Left ventricle myocardium superior (tissue), 1 donor: ENCODE measurements at places on chromosomes 6 and 20.

- DNase-seq: no peak
Measured at GRCh38 chr6:91694016-91694654, 1107.3 kb upstream of the MAP3K7 start.

DNA sequence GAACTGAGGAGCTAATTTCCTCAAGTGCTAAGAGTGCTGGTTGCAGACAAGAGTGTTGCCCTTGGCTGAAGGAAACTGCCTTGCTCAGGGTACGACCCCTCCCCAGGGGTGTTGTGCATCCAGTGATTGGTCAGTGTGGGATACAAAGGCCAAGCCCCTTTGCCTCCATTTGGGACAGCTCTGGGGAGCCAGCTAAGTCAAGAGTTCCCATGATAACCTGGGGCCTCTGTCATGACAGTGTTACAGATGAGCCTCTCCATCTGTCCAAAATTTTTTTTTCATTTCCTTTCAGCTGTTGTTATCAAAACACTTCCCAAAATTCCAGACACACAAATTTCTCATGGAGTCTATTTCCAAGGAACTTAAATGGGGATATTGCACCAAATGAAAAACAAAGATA, 93.3 kb downstream of the HS3ST5 start:
- DNase-seq: no peak

DNA sequence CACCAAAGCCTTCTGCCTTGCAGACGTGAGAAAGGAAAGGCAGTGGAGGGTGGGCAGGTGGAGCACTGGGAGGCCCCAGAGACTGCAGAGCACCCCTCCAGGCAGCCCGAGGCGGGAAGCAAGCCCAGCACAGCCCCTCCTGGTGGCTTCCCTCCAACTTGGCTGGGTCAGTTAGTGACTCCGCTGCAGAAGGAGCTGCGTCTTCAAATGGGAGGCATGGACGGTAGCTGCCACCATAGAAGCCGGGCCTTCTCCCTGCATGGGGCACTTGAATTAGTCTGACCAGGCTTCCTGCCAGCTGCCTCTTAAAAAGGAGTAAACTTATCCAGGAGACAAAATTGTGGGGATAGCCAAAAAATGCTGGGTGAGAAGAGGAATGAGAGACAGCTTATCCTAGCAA, 88.0 kb upstream of the RPS6KA2 start:
- no peak for DNase-seq

- DNase-seq: no peak
Measured at GRCh38 chr6:35184580-35185301, 29.0 kb upstream of the SCUBE3 start.

GRCh38 chr6:155219858-155220301, 43.9 kb upstream of the CLDN20 start:
- no peak for DNase-seq

- no peak for DNase-seq
Measured at GRCh38 chr6:90293319-90293953, 3.2 kb downstream of the BACH2 start.

DNA sequence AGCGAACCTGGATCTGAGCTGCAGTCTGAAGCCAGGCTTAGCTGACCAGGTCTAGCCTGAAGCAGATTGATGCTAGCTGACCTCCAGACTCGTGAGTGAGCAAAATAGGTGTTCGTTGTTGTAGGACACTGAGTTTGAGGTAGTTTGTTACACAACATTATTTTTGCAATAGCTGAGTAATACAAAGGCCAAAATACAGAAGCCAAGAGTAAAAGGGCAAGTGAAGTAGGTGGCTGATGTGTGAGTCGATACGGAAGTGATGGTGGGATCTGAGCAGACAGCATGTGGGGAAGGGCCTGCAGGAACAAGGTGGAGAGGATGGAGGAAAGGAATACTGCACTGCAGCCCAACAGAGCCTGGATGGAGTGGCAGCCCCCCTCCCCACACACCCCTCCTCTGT, 8.5 kb upstream of the SPATS1 start:
- DNase-seq: no peak
